ENCODE measurements at places on chromosomes 16 and 17.

DNA sequence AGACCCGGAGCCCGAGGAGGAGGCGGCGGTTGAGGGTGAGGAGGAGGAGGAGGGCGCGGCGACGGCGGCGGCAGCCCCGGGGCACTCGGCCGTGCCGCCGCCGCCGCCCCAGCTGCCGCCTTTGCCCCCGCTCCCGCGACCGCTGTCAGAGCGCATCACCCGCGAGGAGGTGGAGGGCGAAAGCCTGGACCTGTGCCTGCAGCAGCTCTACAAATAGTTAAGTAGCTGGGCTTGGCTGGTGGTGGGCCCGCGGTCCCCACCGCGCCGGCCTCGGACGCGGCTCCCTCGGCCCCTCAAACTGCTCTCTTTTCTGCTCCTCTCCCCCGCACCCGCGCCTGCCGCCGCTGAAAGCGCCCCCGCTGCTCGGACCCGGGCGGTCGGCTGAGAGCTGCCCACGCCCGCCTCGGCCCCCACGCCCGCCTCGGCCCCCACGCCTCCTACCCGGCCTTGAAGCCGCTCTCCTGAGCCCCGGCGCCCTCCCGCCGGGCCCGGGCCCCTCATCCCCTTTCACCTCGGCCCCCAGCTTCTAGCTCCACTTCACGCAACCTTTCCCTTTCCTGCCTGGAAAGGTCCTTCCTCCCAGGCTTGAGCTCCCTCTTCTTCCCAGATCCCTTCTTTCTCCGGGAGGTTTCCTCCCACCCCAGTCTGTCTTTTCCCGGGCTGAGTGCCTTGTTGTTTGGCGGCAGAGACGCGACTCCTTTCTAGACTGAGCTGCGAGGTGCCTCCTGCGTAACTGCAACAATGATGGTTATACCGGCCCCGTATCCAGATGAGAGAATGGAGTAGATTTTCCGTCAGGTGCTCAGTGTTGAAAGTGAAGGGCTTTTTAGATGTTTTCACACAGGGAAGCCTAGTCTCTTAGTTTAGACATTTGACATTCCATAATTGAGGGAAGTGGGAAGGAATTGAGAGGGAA lies 850 bp downstream of the PPM1E start:
- DNase-seq: no peak

DNA sequence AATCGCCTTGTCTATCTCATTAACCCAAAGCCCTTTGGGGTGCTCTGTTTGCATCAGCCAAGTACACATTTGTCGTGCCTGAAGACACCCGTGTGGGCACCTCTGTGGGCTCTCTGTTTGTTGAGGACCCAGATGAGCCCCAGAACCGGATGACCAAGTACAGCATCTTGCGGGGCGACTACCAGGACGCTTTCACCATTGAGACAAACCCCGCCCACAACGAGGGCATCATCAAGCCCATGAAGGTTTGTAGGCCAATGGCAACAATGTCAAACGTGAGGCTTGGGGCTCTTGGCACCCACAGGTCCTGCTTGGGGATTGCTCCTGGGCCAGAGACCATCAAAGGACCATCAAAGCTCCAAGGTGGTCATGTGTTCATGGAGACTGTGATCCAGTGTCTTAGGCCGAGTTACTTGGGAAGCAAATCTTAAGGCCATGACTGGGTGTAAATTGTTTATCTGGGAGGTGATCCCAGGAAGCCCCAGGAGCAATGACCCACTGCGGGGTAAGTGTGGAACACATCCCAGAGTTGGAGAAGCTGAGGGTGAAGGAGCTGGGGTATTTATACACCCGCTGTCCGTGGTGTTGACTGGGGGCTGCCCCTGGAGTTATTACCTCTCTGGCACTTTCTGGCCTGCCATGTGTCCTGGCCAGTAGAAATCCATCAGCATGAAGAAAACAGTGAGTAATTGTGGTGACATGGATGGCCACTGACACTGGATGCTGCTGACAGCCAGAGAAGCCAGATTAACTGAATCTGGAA lies 24.0 kb downstream of the CDH5 start:
- DNase-seq: no peak

DNA sequence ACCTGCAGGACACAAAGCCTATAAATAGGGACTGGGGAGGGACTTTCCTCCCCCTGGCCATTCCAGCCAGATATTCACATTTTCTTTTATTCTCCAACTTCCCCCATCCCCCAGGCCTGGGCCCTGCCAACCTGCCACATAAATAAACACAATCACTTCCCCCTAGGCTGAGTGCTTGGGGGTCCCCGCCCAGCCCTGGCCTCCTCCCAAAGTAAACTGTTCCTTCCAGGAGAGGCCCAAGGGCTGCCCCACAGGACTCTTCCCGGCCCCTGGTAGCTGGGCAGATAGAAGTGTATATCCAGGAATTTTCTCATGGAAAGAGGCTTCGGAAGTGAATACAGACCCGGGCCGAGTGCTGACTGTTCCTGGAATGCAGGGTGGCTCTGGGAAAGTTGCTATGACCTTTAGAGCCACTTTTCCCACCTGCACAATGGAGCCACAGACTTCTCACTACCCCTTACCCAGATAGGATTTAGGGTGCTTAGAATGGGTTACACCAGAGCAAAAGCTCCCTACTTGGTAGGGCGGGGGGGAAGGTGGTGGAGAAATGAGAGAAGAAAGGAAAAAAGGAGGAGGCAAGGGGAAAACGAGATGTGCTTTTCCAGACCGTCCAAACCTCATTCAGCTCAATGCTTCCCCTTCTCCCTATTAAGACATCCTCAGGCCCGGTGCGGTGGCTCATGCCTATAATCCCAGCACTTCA lies 8.5 kb downstream of the CSF3 start:
- DNase-seq: no peak

- no peak for DNase-seq
These were observed 7.5 kb downstream of the N4BP1 start for GRCh38 chr16:48602356-48603014.

- no peak for DNase-seq
These were observed 67.8 kb downstream of the GOSR1 start for GRCh38 chr17:30545024-30545423.

DNA sequence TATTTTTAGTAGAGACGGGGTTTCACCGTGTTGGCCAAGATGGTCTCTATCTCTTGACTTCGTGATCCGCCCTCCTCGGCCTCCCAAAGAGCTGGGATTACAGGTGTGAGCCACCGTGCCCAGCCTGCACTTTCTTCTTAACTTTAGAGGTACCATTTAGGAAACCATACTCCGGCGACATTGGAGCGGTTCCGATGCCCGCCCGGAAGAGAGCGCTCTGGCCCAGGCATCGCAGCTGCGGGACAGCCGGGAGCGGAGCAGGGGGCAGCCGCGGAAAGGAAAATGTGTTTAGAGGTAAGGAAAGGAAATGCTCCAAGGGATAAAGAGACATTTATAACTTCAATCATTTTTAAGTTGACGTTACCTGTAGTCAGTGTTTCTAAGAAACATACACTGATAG lies 6.0 kb upstream of the HS3ST3B1 start:
- no peak for DNase-seq

GRCh38 chr17:65456368-65457151 lies 104.9 kb downstream of the AXIN2 start:
- no peak for DNase-seq

GRCh38 chr17:11538366-11538765 lies 59.9 kb upstream of the DNAH9 start:
- DNase-seq: no peak

GRCh38 chr17:8141741-8142140 lies 10.5 kb downstream of the PER1 start:
- no peak for DNase-seq

- DNase-seq: peak; percentile 53
These were observed 26.4 kb downstream of the USP10 start for GRCh38 chr16:84726079-84726668.

DNA sequence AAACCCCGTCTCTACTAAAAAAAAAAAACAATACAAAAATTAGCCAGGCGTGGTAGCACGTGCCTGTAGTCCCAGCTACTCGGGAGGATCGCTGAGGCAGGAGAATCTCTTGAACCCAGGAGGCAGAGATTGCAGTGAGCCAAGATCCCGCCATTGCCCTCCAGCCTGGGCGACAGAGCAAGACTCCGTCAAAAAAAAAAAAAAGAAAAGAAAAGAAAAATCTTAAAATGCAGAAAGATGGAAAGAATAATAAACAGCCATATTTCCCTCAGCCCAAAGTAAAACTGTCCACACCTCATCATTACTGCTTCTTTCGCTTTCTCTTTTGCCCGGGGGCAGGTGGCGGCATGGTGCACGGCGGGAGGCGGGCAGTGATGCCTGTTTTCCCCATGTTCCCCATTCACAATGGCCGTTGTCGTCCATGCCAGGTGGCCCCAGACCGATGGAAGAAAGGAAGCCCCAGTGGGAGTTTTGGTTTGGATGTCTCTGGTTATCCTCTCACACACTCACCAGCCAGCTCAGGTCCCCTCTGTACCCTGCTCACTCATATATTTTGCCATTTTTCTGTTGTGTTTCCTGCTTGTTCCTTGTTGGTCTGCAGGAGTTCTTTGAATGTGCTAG lies 37.0 kb upstream of the PEMT start:
- DNase-seq: no peak

DNA sequence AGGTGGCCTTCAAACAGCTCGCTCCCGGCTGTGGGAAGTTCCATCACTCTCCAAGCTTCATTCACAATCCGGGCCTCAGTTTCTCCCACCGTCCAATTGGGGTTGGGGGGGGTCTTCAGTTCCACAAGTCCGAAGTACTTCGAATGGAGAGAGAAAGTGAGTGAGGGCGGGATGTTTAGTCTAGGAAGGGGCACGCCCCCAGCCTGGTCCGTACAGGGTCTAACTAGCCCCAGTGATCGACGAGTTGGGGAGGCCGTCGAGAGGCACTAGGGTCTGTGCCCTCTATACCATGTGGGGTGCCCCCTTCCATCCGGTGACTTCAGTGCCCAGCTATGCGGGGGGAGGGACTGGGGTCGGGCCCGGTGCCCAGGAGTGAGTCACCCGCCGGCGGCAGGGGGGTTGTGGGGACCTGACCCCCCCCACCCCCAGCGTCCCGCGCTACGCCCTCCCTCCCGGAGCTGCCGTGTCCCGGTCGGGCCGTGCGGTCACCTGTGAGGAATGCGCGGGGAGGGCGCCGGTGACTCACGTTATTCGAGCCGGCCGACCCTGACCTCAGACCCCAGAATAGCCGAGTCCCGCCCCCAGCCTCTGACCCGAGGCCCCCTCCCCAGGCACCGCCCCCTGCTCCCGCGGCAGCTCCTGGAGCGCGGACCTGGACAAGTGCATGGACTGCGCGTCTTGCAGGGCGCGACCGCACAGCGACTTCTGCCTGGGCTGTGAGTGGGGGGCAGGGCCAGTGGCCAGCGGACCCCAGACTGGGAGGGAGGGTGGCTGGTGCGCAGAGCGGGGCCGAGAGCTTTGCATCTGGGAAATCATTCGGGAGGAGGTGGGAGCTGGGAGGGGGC lies 658 bp downstream of the TNFRSF12A start:
- peak; percentile 79 for DNase-seq

GRCh38 chr17:16352303-16352666 lies 984 bp downstream of the CENPV start:
- no peak for DNase-seq

GRCh38 chr16:10693889-10694288 lies 841 bp downstream of the TEKT5 start:
- DNase-seq: no peak
